ENCODE measurements at places on chromosomes 1 and 21.

- peak; percentile 76 for DNase-seq
Observed at GRCh38 chr1:24964811-24965570, 34.9 kb upstream of the RUNX3 start.

GRCh38 chr1:62433861-62434617, 2.8 kb upstream of the USP1 start:
- no peak for DNase-seq

GRCh38 chr1:54490361-54491248, 57.4 kb upstream of the ACOT11 start:
- no peak for DNase-seq

DNA sequence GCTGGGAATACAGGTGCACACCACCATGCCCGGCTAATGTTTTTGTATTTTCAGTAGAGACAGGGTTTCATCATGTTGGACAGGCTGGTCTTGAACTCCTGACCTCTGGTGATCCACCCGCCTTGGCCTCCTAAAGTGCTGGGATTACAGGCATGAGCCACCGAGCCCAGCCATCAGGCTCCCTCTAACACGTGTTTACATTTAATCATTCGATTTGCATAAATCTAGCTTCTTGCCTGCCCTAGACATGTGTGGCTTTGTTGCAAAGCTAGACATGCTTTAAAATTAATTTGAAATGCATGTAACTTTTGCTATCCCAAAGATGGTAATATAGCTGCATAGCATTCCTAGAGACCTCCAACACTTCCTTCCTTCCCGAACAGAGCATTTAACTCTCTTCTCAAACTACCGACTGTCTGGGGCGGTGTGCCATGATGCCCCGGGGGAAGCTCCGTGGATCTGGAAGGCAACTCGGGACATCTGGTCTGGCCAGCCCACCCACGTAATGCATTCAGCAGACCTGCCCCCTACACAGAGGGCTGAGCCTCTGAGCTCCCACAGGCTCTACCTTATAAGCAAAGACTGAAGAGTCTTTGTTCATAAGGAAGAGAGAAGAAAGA, 34.6 kb upstream of the NID1 start:
- no peak for DNase-seq

- no peak for DNase-seq
Observed at GRCh38 chr1:20142001-20142710, 3.0 kb downstream of the PLA2G2F start.

DNA sequence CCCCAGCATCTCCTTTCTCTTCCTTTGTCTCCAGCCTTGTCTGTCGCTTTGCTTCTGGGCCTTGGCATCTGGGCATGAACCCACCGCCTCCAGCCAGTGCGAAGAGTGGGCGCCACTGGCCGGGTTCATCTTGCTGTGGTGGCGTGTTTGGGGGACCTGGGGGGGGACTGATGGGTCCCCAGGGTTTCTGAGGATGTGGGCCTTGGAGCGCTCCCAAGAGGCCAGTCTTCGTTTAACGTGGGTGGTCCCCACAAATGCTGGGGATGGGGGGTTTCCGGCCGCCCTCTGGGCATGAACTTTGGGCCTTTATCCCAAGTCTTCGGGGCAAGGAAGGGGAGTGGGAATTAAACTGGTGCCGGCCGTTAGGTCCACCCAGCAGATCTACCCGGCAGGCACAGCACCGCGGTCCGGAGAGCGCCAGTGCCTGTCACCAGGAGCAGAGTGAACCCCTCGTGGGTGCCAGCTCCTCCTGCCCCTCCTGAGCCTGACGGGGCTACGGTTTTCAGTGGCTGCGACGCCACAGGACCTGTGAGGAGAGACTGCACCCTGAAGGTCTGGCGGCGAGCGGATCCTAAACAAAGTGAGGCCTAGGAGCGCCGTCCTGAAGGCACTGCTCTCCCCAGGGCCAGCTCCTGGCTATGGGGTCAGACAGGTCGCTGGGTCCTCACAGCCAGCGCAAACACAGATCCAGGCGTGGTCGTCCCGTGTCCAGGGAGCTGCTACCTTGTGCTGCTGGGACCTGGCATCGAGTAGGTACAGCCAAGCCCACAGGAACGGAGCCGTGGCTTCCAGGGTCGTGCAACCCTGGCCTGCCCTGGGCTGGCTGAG, 12.1 kb upstream of the C1orf174 start:
- no peak for DNase-seq

DNA sequence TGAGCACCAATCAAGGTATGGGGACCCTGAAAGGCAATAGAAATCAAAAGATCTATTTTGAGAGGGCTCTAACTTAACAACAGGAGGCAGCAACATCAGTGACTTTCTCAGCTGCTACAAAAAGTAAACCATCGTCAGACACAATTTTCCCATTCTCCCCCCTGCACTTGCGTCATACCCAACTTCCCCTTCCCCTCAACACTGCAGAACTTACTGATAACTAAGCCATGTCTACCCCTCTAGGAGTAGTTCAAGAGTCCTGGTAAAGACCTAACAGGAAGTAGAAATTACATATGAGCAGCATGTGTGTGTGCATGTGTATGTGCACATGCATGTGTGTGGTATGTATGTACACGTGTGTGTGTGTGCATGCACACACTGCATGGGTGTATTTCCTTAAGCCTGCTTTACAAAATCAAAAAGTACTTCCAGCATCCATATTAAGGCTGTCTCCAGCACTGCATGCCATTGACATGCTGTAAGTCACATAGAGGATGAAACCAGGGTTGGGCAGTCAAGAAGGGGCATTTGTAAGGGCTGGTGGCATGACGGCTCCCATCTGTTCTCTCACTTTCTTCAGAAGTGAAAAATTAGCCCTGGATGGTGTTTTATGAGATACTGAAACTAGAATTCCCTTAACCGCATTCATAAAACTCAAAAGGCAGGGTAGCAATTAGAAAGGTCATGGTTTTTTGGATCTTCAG, 460.1 kb upstream of the RUNX1 start:
- DNase-seq = no peak

DNA sequence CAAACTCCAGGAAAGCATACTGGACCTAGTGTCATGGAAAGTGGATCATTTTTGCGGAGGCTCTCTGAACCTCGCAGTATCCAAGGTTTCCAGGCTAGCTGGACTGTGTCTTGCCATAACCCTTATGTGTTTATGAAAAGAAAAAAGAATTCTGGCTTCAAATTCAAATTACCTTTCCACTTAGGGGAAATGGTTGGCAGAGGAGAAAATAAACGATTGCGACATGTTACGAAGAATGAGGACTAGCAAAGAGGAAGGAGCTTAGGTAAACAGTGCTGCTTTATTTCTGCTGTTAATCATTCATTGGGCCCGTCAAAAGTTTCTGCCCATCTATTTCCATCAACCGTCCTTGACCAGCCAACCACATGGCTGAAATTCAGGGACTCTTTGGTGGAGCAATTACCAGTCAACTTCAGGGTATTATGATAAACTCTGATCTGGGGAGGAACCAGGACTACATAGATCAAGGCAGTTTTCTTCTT, at the start of gene C4BPA:
C4BPA (plus strand) TSS at position 342 of the 482 bp plus-strand sequence. CDS start 8,793 bp downstream, outside the sequence.
- DNase-seq = no peak

GRCh38 chr1:208431721-208432120, 187.5 kb upstream of the PLXNA2 start:
- DNase-seq = no peak

- DNase-seq = no peak
Observed at GRCh38 chr1:163771637-163772036, 449.9 kb downstream of the NUF2 start.

GRCh38 chr1:183546427-183546826, 43.8 kb downstream of the NCF2 start:
- no peak for DNase-seq

- no peak for DNase-seq
Observed at GRCh38 chr21:36549470-36549869, 69.5 kb upstream of the CLDN14 start.

GRCh38 chr21:46005481-46005881, 23.9 kb downstream of the COL6A1 start:
- DNase-seq = no peak

DNA sequence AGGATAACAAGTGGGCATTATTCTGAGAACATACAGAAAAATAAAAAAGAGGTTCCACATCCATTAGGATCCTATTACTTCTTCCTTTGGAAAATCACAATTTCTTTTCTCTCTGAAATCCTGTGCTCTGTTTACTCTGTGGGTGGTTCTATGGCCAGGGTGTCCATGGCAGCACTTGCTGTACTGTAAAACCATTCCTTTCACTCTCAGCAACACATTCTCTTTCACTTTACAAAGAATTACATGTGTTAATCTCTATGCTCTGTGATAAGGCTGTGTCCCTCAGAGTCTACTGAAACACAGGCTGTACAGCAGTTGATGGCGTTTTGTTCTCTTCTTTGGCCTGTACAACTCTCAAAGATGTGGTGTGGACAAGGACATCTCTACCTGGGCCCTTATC, 524.1 kb downstream of the PTBP2 start:
- DNase-seq = no peak

DNA sequence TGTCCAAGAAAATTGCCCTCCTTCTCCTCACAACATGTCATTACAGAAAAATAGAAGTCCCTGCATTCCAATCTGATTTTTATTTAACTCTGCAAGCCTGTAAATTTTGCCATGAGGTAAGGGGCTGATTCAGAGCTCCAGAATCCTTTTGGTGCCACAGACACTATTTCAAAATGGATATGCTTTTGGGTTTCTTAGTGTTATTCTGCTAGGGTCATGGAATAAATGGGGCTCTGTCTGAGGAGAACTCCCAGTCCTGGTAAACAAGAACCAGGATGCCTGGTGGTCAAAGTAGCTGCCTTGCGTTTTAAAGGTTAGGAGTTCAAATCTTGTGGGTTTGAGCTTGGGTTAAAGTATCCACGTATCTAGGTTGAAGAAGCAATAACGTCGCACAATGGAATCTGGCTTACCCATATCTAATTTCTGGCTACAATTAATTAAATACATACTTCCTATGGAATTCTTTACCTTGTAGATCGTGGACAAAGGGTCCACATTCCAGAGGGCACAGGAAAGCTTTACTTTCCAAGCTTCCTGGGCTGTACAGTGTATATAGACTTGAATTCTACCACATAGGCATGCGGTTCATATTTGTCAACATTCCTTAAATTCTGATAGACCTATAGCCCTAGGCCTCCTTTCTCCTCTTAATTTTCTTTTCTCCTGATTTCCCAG, 98.0 kb upstream of the CDC42BPA start:
- no peak for DNase-seq

DNA sequence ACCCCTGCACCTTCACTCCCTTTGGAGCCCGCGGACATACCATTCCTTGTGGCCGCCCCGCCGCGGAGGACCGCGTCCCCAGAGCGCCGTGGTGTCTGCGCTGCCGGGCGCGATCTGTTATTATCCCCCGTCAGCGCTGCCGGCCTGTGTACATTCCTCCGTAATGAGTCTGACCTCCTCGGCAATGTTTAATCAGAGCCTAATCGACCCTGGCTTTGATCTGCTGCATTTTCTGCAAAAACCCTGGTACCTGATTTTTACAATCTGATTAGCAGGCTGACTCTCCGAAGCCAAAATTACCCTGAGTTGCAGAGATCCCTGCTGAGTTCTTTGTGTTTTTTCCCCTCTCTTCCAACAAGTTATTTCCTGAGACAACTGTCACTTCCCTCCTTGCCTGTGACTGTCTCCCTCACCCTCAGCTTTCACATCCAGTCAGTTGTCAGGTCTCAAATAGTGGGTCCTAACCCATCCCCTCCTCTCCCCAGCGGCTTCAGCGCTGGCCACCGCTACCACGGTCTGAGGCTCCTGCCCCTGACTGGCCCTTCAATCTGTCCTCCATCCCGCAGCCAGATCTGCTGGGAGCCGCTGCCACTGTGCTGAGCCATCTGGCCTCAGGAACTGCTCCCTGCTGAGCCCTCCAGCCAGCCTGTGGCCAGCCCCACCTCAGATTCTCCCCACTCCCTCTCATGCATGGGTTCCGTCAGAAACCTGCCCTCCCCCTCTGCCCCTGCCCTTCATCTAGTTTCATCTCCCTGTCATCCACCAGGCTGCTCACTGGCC, 53.5 kb downstream of the GLIS1 start:
- no peak for DNase-seq

DNA sequence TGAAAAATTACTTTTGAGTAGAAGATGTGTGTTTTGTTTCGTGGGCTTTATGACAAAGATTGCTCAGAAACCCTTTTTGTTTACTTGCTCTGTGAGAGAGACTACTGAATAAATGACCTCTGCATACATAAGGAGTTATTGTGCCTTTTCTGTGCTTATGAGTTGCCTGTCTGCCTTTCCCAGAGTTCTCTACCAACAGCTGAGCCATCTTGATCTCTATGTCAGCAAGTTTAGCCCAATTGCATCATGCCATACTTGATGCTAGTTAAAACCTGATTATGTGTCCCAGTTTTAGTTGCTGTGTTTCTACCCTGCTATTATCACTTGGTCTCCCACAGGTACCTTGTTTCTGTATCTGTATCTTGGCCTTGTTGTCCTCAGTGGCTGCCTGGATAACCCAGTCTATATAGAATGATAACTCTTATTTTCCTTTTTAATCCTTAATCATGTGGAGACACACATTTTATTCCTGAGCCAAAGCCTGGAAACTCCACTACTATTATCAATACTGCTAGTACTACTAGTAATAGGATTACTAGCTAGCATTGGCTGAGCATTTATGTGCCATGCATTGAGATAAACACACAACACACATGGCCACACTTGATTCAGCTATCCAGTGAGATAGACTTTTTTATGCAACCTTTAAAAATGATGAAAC, 28.7 kb upstream of the GNG12 start:
- DNase-seq = no peak

- no peak for DNase-seq
Observed at GRCh38 chr1:208264469-208265121, 20.4 kb upstream of the PLXNA2 start.

DNA sequence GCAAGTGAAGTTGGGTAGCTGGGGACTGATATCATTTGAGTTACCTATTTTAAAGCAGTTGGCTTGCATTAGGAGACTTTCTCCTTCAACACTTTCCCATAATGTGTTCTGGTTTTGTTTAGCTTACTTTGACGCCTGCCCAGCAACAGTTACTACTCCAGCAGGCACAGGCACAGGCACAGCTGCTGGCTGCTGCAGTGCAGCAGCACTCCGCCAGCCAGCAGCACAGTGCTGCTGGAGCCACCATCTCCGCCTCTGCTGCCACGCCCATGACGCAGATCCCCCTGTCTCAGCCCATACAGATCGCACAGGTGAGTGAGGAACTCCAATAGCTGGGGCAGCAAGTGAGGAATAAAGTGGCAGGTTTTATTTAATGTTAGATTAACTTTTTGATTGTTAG, 144.3 kb downstream of the CD247 start:
- DNase-seq = no peak
